Hepatic stellate cell (primary cell): ENCODE measurements at places on chromosomes 2 and 18.

DNA sequence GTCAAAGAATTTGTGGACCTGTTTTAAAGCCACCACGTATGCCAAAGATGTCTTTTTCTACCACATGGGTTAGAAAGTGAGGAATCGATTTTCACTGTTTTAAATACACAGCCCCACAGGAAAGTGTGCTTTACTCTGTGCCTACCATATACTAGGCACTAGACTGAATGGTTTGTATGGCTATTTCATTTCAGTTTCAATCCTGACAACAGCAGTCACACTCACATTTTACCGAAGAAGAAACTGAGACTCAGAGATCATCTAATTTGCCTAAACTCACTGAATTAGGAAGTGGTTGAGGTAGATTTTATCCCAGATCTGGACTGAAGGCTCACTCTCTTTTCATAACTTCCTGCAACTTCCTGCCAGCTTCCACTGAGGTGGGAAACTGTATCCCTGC lies 176.4 kb downstream of the ALK start:
- DNase-seq: no peak

DNA sequence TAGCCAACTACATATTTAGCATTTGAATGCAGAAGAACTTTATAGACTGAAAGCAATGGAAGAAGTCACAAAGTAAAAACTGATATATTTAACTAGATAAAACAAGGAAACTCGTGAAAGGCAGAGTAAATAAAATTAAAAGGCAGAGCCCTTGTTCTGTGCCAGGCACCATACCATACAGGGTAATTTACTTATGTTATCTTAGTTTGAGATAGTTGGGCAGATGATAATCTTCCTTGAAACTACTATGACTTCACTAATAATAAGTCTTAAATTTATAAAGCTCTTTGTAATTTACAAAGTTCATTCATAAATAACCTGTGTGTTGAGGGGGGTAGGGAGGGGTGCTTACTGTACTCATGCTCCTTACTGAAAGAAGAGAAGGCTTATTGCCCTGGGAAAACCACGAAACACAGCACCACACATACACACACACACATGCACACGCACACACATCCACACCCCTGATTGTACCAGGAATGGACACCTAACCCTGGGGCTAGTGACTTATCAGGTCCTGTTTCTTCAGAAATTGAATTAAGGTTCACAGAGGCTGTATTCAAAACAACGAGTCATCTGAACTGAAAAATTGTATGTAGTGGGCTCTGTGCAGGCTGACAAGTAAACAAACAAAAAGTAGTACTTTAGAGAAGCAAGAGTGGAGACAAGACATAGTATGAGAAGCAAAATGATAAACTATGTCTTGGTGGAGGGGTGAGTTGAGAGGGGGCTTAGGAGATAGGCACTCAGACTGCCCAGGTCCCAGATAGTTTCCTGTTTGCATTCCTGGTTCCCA lies 38.1 kb downstream of the AGFG1 start:
- no peak for DNase-seq

GRCh38 chr2:96895746-96896651 lies 26.1 kb upstream of the SEMA4C start:
- DNase-seq: no peak

DNA sequence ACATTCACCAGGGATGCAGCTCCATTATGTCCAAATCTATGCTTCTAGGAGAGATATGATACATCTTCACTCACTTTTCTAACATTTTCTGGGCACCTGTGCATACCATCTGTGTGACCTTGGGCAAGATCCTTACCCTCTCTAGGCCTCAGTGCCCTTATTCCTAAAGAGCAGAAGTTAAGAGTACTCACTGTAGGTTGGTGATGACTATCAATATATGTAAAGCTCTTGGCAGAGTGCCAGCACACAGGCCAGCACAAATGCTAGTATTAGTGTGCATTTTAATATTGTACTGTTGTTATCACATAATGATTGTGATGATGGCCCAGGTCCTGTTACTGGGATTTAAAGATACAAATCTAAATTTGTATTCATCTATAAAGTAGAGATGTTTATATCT lies 199.2 kb downstream of the RAD51AP2 start:
- no peak for DNase-seq

DNA sequence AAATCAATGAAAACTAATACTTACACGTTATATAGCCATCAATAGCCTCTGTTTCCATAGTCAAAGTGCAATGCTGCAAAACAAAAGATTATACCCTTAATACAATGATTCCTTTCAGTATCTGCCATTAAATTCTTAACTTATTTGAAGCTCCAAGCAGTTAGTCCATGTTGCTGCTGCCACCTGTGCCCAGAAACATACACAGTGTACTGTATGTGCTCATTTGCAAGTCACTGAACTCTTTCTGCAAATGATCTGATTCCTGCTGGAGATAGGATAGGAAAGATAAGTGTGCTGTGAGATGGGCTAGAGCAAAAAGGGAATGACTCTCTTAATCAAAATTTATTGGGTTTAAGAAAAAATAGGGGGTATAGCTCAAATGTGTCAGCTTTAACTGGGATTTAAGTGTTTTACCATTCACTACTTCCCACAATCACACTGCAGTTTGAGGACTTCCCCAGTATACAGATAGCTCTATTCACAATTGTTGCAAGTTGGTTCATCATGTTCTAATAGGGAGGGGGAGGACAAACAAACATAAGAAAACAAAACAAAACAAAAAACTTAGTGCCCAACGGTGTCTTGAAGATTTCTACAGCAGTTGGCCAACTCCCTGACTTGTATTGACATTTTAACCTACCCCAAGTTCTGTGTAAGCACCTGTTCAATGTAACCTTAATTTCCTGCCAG lies 2.7 kb downstream of the IKZF2 start:
- no peak for DNase-seq

GRCh38 chr2:12240206-12240605 lies 476.5 kb upstream of the TRIB2 start:
- no peak for DNase-seq

DNA sequence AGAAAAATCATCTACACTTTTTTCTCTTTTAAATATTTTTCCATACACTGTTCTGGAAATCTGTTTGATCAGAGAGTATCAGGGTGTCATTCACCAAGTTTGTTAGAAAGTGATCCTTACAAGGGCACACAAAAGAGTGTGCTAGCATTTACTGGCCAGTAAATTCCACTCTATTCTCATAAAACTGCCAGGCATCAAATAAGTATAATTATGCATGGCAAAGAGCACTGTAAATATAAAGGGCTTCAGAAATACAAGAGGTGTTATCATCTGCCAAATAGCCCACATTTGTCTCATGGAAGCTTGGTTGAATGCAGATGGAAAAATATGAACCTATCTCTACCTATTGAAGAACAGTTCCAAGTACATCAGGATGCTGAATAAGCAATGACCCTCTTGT lies 847.3 kb upstream of the ACVR2A start:
- DNase-seq: no peak

GRCh38 chr18:25248755-25249154 lies 103.2 kb downstream of the ZNF521 start:
- no peak for DNase-seq

DNA sequence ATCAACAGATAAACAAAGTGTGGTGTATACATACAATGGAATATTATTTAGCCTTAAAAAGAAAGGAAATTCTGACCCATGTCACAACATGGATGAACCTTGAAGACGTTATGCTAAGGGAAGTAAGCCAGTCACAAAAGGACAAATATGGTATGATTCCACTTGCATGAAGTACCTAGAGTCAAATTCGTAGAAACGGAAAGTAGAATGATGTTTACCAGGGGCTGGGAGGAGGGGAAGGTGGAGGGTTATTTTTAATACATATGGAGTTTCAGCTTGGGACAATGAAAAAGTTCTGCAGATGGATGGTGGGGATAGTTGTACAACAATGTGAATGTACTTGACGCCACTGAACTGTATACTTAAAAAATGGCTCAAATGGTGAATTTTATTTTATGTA lies 3.3 kb upstream of the DES start:
- no peak for DNase-seq

GRCh38 chr2:62406573-62407043 lies 99.4 kb downstream of the TMEM17 start:
- DNase-seq: no peak

DNA sequence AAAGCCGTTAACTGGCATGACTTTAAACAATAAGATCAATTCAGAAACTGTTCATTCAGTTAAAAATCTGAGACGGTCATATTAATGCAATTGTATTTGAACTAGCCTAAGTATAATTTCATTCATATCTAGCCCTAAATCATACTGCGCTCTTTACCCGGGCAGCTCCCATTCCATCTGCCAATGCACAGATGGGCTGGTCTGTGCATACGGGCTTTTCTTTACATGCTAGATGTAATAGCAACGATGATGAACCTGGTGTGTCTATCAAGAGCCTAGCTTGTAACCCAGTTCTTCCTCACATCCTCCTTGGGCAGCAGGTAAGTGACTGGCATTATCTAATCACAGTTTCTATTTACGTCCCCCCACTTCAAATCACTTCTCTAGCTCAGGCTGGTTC lies 631.5 kb upstream of the KLHL29 start:
- no peak for DNase-seq

DNA sequence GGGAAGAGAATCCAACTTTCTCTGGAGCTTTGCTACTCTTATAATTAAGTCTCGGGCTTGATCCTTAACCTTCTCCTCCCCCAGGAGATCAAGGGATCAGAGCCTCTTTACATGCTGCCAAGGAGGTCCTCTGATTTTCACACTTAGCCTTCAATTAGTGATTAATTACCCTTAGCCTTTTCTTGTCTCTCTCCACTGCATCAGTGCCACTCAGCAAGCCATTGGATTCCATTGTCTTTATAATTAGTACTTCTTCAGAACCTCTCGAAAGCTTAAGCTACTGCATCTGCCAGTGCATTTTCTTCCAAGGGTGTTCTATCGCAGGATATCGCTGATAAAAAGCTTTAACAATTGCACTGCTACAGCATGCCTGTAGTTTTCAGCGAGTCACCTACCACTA lies 477.0 kb upstream of the MEIS1 start:
- DNase-seq: no peak

- DNase-seq: peak; percentile 34
Observed at GRCh38 chr2:218569661-218570500, 1.2 kb downstream of the CNOT9 start.

DNA sequence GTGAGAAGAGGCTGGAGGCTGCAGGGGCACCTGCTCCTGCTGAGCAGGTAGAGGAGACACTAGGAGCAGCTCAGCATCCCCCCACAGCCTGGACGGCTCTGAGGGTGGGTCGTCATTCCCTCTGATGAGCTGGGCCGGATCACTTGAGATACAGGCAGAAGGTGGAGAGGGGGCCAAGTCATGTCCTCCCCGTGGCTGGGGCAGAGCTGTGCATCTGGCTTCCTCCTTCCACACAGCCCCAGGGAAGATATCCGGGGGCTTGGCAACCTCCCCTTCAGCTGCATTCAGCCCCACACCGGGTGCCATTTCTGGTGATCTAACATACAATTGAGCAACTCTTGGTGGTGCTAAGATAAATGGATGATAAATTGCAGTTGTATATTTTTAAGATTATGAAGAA lies 236.9 kb downstream of the LDLRAD4 start:
- no peak for DNase-seq

- no peak for DNase-seq
Observed at GRCh38 chr2:10798783-10799182, 13.8 kb downstream of the PDIA6 start.

- no peak for DNase-seq
Observed at GRCh38 chr2:226251661-226252060, 548.0 kb downstream of the IRS1 start.

- no peak for DNase-seq
Observed at GRCh38 chr18:64876833-64877232, 727.9 kb upstream of the LINC00305 start.

GRCh38 chr18:21741562-21742314 lies 1.1 kb downstream of the MIB1 start:
- peak; percentile 25 for DNase-seq

- DNase-seq: no peak
Observed at GRCh38 chr2:101339266-101339880, 30.9 kb upstream of the RNF149 start.

- no peak for DNase-seq
Observed at GRCh38 chr2:98913916-98914712, 21.9 kb downstream of the CRACDL start.
